Heart left ventricle (tissue), 16 donors: ENCODE measurements at places on chromosomes 7 and 10.

- DNase-seq, result no peak
Observed at GRCh38 chr10:117262291-117262902, 21.5 kb downstream of the SLC18A2 start.

DNA sequence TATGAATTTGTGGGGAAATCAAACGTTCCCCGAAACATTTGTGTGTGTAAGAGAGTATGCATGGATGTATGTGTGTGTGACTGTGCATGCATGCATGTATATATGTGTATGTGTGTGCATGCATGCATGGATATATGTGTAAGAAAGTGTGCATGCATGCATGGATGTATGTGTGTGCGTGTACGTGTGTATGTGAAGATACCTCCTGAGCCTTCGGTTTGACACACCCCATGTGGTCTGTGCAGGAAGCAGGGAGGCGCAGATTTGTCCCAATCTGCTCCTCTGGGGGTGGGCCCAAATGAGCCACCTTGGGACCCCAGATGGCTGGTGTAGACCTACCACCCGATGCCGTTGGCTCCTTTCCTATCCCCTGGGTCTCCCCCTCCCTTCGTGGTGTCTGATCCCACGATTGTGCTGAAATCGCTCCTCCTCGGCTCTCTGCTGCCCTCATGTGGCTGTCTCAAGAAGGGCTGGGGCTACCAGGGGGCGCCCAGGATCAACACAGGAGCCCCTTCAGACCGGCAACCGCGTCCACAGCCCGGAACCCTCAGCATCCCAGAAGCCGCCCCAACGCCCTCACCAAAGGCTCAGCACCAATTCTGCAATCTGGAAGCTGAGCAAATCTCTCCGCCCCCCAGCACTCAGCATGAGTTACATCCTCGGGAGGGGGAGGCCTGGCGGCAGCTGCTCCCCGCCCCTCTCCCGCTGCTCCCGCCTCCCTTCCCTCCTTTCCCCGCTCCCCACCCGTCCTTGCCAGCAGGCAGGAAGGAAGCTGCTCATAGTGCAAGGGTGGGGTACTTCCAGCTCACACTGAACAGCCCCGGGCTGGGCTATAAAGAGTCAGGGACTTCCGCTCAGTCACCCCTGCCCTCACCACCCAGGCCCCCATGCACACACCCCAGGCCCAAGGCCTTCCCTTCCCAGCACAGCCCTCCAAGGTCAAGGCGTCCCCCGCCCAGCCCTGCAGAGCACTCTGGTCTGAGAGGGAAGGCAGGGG lies 2.3 kb upstream of the NOS3 start:
- DNase-seq, result peak; percentile 83

GRCh38 chr7:157010588-157011332 lies at the start of gene MNX1:
MNX1 (minus strand) TSS chr7:157010663; CDS start chr7:157010350, 313 bp downstream.
- peak; percentile 28 for DNase-seq

DNA sequence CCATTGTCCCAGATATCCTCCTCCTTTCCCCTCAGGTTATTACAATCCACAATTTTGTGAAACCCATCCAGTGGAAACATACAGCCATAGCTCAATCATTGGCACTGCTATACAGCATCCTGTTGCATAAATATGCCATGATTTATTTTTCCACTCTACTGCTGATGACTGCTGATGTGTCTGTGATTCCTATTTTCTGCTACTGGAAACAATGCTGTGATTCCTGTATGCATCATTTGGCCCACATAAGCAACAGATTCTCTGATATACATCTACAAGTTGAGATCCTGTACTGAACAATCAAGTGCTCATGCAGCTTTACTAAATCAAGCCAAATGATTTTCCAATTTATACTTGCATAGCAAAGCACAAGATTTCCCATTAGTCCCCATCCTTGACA lies 39.6 kb downstream of the CUL2 start:
- DNase-seq, result no peak

- DNase-seq, result no peak
Observed at GRCh38 chr7:148838905-148839304, 45.2 kb downstream of the EZH2 start.

GRCh38 chr7:42253316-42253715 lies 16.3 kb upstream of the GLI3 start:
- no peak for DNase-seq

DNA sequence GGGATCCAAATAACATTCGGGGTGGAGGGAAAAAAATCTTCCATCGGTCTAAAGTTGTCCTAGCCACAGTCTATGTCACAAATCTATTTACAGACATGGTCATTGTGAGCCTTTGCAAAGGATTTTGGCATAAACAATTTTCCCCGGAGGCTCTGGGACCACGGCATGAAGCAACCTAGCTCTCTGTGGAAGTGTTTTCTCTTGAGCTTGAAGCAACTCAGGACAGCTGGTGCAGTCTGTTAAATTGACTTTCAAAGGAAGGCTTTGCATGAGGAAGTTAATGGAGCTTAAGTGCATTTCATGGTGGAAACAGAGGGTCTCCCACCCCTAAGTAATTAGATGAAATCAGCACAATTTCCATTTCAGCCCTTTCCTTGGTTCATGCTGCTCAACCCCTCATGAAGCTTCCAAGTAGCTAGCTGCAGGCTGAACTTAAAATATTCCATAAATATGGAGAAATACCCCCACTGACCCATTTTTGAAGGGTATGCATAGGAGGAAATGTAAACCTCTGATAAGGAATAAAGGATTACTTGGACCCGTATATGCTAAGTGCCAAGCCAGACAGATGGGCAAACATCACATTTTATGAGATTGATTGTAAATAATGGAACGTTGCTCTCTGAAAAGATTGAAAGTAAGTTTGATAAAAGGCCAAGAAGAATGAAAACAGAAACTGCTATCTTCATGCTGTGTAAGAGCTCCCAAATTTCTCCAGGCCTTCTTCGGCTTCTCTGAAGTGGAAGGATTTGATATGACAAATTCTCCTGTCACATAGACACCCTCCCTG lies 39.9 kb downstream of the CCDC3 start:
- no peak for DNase-seq

DNA sequence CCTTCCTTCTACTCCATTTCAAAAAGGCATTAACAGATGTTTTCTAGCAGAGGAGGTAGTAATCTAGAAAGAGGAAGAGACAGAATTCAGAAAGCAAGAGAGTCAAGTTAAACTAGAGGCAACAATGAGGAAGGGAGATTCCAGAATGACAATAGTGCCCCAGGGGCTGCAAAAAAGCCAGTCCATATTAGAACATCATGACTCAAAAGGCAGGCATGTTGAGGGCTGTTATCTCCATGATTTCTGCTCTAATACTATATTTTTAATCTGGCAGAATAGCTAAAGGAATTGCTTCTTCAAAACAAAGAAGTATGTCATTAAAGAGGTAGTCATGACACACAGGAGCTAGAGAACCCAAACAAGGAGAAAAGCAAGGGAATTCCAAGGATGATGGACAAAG lies 599.6 kb downstream of the INHBA start:
- DNase-seq, result no peak

DNA sequence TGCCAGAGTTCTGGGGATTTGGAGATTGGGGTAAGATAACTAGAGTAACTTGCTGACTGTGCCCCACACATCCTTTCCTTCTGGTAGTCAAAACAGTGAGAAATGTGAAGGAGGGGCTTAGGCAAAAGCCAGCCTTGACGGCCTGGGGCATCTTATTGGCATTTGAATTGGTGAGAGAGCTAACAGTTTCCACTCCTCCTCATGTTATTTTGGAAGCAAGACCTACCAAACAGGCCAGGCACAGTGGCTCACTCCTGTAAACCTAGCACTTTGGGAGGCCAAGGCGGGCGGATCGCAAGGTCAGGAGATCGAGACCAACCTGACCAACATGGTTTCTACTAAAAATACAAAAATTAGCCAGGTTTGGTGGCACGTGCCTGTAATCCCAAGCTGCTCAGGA lies 596.6 kb downstream of the GRM8 start:
- no peak for DNase-seq

GRCh38 chr10:43391496-43391895 lies 17.5 kb downstream of the HNRNPF start:
- no peak for DNase-seq

- DNase-seq, result no peak
Observed at GRCh38 chr10:84541289-84541637, 212.9 kb downstream of the CCSER2 start.

DNA sequence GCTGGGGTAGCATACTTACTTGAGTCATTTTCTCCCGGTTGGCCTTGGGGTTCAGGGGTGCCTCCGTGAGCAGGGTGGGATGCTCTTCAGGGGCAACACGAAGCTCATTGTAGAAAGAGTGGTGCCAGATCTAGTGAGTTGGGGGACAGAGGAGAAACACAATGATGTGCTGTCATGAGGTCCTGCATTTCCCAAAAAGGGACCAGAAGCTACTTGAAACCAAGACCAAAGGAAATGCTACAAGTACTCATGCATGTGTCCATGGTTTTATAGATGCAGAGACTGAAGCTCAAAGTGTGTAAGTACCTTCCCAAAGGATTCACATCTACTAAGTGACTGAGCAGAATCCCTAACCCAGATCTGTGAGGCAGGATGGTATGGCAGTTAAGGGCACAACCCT lies 8.8 kb downstream of the ACTA2 start:
- no peak for DNase-seq

DNA sequence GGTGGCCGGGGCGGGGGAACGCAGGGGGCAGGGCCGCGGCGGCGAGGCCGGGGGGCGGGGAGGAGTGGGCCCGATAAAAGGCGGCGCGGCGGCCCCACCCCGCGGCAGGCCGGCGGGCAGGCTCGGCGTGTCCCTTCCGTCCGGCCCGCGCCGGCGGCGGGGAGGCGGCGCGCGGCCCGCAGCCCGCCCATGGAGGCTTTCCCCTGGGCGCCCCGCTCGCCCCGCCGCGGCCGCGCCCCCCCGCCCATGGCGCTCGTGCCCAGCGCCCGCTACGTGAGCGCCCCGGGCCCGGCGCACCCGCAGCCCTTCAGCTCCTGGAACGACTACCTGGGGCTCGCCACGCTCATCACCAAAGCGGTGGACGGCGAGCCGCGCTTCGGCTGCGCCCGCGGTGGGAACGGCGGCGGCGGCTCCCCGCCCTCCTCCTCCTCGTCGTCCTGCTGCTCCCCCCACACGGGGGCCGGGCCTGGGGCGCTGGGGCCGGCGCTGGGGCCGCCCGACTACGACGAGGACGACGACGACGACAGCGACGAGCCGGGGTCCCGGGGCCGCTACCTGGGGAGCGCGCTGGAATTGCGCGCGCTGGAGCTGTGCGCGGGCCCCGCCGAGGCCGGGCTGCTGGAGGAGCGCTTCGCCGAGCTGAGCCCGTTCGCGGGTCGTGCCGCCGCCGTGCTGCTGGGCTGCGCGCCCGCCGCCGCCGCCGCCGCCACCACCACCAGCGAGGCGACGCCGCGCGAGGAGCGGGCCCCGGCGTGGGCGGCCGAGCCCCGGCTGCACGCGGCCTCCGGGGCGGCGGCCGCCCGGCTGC lies at the start of gene NANOS1:
Gene NANOS1 (plus strand): TSS at position 102 of the 808 bp plus-strand sequence. CDS start 88 bp downstream, at position 190.
- DNase-seq, result no peak

DNA sequence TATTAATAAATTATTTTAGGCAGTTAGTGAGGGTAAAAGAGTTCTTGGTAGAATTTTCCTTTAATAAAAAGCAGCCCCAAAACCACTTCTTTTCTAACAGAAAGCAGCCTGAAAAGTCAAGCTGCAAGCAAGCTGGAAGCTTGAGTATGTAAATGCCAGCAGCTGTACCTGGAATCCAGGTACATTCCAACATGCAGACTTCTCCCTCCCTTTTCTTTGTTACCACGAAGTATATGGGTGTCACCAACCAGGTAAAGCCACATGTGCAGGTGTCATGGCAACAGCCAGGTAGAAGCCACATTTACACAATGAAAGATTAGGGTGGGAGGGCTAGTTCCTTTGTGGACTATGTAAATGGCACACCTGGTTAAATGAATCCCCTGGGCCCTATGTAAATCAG lies 114.6 kb downstream of the EPC1 start:
- no peak for DNase-seq

GRCh38 chr10:123297175-123297574 lies 143.0 kb downstream of the BUB3 start:
- no peak for DNase-seq

GRCh38 chr7:94392393-94392786 lies 2.3 kb upstream of the COL1A2 start:
- DNase-seq, result no peak

- DNase-seq, result no peak
Observed at GRCh38 chr7:4604456-4604940, 77.6 kb upstream of the FOXK1 start.

- DNase-seq, result no peak
Observed at GRCh38 chr7:18780938-18781337, 285.4 kb downstream of the HDAC9 start.

- no peak for DNase-seq
Observed at GRCh38 chr7:85464042-85464651, 277.3 kb upstream of the SEMA3D start.

GRCh38 chr10:50605269-50605950 lies 18.3 kb downstream of the SGMS1 start:
- DNase-seq, result peak; percentile 59

- DNase-seq, result no peak
Observed at GRCh38 chr7:149293946-149294633, 32.1 kb downstream of the ZNF783 start.

DNA sequence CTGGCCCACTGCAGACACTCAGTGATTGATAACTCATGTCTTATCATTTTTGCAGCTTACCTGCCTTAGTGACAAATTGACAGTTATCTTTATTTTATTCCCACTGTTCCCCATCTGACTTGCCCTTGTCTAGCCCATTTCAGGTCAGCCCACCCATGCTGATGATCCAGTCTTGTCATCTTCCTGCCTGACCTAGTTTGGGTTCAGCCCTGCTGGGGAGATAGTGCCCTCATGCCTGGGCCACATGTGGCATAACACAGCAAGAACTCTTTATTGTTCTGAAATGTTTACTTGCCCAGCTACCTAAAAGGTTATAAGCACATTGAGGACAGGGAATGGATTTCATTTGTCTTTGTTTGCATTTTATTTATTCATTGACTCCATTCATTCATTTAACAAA lies 75.6 kb downstream of the ENTPD1 start:
- no peak for DNase-seq

DNA sequence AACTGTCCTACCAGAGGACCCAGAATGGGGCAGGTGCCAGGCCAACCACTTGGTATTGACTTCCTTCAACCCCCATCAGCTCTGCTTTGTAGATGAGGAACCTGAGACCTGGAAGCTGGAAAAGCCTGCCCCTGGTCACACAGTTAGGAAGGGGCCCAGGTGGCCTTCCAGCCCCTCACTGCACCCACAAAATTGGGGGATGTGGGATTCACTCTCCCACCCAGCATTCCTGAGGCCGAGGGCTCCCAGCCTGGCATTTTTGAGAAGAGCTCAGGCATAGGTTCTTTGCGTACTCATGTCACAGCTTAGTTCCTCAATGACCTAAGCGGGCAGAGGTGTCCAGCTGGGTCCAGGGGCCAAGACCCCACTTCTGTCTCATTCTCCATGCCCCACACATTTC lies 46.1 kb downstream of the EBF3 start:
- no peak for DNase-seq

- no peak for DNase-seq
Observed at GRCh38 chr10:46250481-46250880, 36.3 kb upstream of the ANTXRL start.
